Glomerular endothelial cell (primary cell): ENCODE measurements at places on chromosomes 4 and X.

DNA sequence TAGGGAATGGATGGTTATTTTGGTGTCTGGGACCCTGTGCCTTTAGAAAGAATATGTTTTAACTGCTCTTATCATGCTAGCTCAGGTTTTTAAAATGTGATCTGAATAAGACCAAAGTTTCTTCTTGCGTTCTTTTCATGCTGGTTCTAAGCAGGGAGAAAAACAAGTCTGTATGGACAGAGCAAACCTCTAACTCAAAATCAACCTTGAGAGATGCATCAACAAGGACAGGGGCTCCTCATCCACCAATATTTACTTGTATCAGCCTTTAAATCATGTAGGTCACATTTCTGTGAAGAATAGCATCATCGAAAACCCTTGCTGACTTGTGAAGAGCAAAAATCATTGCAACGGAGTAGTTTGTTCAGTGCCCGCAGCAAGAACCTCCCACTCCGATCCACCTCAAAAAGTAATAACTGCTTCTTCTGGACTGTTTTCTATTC lies 1.2 kb downstream of the ATP10D start:
- no peak for DNase-seq

GRCh38 chrX:123277821-123278220 lies 93.7 kb downstream of the GRIA3 start:
- no peak for DNase-seq

DNA sequence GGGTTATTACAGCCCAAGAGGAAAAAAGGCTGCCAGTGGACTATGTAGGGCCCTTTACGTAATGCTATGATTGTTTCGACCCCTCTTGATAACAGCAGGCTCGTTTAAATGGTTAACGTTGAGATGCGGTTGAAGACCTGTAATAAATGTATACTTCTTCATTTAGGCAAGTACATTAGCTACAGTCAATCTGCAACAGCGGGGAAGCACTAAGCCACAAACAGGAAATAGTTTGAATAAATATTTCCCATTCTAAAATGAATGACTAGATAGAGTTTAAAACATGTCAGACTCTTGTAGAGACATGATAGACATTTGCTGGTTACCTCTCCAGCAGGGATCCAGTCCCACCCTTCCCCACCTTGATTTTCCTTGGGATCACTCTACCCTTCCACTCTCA lies 38.1 kb upstream of the STIM2 start:
- no peak for DNase-seq

DNA sequence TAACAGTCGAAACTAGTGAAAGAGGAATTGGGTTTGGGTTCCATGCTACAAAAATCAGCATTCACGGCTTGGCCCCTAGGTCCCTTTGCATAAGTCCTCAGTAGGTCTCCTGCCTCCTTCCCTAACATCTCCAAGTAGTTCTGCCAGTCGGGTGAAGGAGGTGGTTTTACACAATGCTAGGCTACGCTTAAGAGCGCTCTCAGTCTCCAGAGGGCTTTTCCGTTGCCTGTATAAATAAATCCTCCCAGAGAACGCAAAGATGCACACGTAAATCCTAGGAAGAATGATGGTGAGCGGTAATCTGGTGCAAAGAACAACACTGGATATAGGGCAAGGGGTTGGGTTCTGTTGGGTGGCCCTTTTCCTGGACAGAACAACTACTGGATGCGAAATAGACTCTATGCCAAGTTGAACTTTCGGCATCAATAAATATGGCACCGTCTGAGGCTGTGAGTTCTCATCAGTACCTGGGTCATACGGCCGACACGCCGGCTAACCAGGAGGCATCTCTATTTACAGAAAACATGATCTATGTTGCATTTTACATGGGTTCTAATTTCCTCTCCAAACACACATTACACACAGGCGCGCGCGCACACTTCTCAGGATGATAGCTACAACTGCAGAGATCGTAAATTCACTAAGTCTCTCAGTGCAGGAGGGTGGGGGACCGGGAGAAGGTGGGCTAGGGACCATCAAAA lies 1.3 kb downstream of the CAMK2D start:
- no peak for DNase-seq

DNA sequence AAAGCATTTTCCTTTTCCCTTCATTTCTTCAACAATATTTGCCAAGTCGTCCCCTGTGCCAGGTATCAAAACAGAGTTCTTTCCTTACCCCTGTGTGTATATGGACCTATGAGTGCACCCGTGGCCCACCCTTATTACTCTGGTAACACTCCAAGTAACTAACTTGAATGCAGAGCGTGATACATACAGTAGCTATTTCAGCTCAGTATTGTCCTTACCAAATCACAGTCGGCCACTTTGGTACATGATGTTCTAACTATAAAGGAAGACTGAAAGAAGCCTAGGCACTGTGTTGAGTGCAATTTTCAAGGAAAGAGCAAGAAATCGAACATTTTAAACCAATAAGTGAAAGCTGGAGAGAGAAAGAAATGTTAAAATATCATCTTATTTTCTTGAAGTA lies 88.4 kb downstream of the ARX start:
- no peak for DNase-seq

- no peak for DNase-seq
These were observed 2.2 kb upstream of the FMR1NB start for GRCh38 chrX:147978931-147979330.

DNA sequence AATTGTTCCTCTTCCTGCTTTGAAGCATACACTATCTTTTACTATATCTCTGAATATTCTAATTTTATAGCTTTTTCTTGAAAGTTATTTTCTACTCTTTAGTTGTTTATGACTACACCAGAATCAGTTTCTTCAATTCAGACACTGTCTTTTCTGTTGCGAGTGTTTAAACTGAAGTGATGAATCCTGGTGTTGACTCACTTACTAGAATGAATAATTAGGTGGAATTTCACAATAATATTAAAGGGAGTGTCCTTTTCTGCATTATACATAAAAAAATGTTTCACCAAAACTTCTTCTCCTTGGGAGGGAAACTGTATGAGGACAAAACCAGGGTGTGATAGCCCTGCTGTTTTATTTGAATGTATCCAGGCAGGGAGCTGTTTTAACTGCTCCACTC lies 1383.1 kb downstream of the C4orf33 start:
- DNase-seq = no peak

- DNase-seq = no peak
These were observed 2.9 kb downstream of the PF4 start for GRCh38 chr4:73978886-73979285.

DNA sequence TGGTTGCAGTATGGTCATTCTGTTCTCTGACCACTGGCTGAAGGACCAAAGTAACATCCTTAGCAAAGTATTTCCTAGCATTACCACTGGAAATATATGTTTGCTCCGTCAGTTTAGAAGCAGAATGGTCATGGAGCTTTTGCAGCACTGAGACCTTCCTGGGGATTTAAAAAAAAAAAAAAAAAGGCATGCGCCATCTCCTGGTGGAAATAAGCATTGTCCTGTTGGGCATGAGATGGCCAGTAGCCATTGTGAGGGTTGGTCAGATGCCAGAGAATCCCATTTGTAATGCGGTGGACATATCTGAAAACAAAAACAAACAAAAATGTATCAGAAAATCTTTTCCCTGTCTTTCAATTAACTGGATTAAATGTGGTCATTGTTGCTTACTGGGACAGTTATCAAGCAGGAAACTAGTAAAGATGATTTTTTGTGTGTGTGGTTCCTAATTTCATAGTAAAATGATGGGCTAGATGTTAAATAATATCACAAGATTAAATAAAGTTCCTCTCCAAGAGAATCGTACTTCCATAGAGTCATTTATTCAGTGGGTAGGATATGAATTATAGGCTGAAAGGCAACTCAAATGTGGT lies 139.6 kb downstream of the SOWAHB start:
- DNase-seq = no peak

GRCh38 chrX:115531818-115532403 lies 29.1 kb upstream of the PLS3 start:
- DNase-seq = peak; percentile 51

- no peak for DNase-seq
These were observed 9.4 kb downstream of the IL15 start for GRCh38 chr4:141645611-141646340.

DNA sequence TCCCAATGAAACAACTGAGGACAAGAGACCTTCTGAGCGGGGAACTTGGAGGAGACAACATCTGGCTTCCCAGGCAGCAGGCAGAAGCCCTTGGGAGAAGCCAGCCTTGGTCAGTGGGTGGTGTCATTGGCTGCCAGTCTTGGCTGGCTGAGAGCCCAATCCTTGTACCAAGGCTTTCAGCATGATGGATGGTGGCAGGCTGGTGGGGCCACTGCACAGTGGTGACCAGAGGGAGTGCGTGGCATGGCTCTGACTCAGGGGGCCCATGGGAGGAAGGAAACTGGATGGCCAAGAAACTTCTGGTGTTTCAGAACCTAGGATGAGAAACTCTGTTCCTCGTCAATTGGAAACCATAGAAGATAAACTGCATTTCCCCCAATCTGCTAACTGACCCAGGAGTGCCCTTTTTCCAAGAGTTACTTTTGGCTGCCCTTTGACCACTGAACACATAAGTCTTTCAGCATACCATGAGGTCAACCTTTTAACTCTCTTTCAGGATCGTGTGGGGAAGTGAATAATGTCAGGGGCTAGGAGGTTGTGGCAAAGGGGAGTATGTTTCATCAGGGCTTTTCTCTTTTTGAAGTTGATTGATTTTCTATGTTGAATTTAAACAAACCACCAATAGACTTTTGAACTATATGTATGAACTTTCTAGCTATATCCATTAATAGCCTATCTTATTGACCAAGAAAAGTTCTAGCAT lies 60.9 kb downstream of the SOWAHB start:
- no peak for DNase-seq
